ENCODE measurements at places on chromosomes 7 and 10.

DNA sequence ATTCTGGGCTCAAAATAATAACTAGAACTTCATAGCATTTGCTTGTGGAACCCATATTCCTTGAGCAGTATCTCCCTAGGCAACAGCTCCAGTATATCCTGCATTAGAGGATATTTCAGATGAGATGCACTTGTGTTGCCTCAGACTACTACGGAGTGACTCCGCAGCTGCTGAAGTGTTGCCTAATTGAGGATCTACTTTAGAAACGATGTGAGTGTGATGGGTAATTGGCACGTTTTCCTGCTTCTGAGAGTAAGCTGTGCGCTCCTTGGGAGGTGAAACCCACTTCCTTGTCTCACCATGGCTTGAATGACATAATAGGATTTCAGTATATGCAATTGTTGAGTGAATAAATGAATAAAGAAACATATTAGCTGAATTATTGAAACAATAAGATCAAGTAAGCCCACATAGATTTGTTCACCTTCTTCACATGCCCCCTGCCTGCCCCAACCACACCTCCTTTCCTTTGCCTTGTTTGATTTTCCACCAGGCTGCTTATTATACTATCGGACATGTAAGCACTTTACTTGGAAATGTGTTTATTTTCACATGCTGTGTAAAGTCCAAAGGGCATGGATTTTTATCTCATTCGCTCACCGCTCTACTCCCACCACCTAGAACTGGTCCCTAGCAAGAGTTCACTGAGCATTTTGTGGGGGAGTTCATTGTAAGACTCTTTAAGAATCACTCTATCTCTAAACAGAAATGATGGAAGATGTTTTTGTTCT is 303.8 kb downstream of the KCNMA1 start:
- no peak for DNase-seq

GRCh38 chr10:17116193-17116592 is 13.4 kb downstream of the CUBN start:
- DNase-seq: no peak

DNA sequence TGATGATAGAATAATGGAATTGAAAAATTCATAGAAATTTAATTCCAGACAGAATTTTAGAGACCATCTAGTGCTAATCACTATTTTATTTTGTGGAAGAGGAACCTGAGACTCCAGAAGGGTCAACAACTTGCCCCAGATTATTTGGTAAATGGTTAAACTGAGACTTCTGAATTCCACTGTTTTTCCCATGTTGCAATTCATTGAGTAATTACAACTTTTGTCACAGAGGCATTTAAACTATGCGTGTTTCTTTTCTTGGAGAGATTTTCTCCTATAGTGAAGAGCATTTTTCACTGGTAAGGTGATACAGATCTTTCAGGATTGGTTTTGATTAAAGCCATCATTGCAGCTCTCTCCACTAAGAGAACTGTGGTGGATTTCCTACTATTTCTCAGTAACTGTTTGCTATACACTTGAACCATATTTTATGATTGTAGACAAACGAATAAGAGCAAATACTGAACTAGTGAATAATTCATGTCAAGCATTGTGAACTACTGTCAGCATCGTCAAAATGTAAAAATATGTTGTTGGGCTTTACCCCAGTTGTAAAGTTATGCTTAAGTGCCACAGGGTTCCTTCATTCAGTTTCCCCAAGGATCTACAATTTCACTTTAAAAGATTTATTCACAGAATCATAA is 26.5 kb downstream of the LRGUK start:
- DNase-seq: no peak

DNA sequence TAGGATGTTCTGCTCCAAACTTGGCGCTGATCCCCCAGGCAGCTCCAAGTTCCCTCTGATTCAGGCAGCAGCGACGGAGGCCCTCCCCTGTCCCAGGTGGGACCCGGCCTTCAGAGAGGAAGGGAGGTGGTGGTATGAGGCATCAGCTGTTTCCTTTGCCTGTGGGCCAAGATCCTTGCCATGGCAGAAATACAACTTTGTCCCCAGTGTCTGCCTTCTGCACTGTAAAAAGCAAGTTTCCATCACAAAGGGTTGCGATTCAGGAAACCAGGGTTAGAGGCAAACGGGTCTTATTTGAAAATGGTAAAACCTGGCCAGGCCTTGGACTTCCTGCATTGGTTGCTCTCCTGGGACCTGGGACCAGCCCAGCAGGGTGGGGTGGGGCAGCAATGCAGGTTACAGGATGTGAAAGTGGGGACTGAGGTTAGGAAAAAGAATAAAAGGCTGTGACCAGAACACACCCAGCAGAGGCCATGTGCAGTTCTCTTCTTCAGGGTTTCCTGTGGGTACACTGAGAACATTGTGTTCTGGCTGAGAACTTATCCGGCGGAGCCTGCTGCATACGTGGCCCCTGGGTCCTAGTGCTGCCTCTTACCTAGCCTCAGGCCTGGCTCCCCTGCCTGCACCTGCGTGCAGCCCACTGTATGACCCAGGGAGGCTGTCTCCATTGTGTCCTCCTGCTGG is 25.1 kb upstream of the DDIT4 start:
- DNase-seq: no peak

DNA sequence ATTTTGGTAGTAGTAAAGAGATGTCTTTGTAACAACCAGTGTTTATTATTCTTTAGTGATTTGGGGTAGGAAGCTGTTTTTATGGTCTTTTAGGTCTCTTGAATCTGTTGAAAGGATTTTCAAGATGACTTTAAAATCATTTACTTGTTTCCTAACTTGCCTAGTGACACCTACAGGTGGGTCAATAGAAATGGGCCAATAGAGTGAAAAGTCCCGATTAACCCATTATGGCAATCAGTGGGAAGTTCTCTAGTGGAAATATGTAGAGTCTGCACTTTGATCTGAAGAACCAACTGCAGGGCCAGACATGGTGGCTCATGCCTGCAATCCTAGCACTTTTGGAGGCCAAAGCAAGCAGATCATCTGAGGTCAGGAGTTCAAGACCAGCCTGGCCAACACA is 374.7 kb upstream of the BMPER start:
- no peak for DNase-seq

DNA sequence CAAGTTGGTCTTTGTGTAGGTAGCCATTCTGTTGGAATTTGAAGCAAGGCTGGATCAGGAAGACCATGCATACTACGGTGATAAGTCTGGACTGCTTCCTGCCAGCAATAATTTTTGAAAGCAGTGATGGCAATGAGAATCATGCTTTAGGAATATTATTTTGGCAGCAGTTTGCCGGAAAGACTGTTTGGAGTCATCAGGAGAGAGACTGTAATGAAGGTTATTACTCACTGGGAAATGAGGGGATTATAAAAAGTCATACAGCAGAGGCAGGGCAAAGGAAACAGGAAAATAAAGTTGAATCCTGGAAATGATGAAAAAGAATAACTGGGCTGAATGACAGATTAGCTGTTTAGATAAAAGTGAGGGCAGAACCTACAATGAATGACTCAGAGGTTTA is 1136.8 kb upstream of the AUTS2 start:
- no peak for DNase-seq

GRCh38 chr10:95355301-95355700 is 64.5 kb upstream of the PDLIM1 start:
- DNase-seq: no peak

GRCh38 chr10:52004342-52004949 is 305.1 kb upstream of the CSTF2T start:
- peak; percentile 3 for DNase-seq
